ENCODE measurements at places on chromosomes 6 and 20.

DNA sequence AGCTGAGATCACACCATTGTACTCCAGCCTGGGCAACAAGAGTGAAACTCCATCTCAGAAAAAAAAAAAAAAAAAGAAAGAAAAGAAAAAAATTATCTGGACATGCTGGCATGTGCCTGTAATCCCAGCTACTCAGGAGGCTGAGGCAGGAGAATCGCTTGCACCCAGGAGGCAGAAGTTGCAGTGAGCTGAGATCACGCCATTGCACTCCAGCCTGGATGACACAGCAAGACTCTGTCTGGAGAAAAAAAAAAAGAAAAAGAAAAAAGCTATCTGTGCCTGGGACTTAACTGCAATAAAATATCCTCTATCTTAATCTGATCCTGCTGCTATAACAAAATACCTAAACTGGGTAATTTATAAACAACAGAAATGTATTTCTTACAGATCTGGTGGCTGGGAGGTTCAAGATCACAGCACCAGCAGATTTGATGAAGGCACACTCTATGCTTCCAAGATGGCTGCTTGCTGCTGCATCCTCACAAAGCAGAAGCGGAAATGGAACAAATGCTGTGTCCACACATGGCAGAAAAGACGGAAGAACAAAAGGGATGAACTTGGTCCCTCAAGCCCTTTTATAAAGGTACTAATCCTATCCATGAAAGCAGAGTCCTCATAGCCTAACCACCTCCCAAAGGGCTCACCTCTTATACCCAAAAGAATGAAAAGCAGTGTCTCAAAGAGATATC lies 273.3 kb upstream of the JARID2 start:
- no peak for DNase-seq

- no peak for DNase-seq
These were observed 135.4 kb downstream of the BFSP1 start for GRCh38 chr20:17395729-17396128.

- no peak for DNase-seq
These were observed 92.3 kb downstream of the MRPL14 start for GRCh38 chr6:44034931-44035345.

- DNase-seq: no peak
These were observed 10.0 kb downstream of the TRAM2 start for GRCh38 chr6:52566853-52567279.

DNA sequence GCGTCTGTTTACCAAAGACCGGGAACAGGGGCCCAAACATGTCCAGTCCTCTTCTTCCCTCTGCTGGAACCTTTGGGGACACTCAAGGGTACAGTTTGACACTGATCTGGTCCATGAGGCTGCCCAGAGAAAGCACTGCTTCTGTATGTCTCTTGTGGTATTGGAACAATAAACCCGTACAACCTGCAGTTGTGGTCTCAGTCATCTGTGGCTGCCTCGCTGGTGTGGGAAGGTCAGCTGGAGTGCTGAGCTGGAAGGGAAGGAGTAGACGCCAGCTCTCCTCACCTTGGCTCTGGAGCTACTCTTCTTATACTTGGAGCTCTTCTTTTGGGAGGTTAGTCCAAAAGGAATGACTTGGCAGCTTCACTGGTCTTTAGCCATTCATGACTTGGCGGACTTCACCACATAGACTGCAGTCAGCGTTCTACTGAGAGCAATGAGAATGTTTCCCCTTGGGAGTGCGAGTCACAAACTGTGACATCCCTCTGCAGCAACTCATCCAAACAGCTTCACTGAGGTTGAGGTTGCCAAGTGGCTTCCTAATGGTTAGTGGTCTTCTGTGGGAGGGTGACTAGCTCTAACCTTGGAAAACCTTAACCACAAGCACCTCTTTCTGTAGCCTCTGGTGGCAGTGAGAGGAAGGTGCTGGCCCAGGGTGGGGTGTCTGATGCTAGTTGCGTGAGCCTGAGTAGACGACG lies 81.2 kb downstream of the ASXL1 start:
- DNase-seq: no peak

DNA sequence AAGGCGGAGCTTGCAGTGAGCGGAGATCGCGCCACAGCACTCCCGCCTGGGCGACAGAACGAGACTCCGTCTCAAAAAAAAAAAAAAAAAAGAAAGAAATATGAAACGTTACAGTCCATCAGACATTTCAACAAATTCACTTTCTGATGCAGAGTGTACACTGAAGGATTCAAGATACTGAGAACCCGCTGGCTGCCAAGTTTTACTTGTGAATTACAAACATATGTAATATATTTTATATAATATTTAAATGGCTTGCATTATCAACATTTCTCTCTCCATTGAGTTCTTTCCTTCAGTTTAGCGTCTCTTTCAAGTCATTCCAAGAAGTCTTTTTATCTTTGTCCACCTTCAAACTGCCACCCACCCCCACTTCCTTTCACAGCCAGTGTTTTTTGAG lies 240.9 kb upstream of the RNF217 start:
- no peak for DNase-seq

DNA sequence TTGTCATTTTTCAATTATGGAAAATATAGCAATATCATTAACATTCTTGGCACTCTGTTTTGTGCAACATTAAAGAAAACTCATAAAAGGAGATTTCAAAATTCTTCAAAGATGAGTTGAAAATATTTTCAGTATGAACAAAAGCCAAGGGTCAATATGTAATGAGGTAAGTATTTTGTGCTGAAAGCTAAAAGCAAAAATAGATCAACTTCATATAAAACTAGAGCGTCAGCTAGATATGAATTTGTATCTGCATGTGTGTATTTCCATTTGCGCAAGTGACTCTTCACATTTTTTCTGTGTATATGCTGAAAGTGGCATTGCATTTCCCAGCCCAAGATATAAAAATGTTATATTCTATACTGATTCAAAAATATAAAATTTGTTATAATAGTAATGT lies 492.1 kb upstream of the EYS start:
- no peak for DNase-seq

All from Ammon's horn (tissue), 1 donor.